Frontal cortex (tissue), 4 donors: ENCODE measurements at places on chromosomes 12 and 14.

DNA sequence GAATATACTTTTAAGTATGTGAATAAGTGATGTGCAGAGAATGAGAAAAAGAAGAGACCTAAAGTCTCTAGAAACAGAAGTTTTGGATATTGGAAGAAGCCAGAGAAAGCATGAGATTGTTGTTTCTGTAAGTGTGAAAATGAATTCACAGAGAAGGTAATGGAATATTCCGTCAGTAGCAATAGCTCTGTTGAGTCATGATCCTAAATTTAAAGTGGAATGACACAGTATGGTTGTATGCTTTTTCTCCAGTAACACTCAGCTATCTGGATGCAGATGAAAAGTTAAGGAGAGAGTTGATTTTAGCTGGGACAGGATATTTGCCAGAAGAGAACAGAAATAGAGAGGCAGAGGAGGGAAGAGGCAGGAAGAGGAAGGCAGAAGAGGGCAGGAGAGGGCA lies 1166.3 kb downstream of the GALC start:
- DNase-seq, result no peak

DNA sequence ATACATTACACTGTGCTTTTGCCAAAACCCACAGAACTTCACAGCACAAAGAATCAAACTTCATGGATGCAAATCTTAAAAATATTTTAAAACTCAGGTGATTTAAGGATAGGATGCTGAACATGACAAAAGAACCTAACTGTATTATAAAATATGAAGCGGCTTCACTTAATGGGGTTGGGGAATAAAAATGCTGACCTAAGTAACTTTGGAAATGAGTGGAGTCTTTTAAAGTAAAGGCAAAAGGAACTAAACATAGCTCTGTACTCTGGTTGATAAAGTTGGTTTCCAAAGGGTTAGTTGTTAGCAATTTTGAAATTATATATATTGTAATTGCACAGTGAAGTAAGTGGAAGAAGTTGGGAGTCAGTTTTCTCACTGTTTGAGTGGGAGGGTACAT lies 111.5 kb upstream of the SYT1 start:
- no peak for DNase-seq

- peak; percentile 76 for DNase-seq
Observed at GRCh38 chr14:75578102-75578785, at the start of gene FLVCR2. Gene FLVCR2, plus strand, starts transcription at chr14:75578620. Its CDS starts 353 bp downstream, at chr14:75578973.

GRCh38 chr12:6703631-6704030 lies 3.0 kb upstream of the PIANP start:
- DNase-seq, result no peak

GRCh38 chr12:71594214-71594948 lies 69.3 kb downstream of the ZFC3H1 start:
- no peak for DNase-seq

DNA sequence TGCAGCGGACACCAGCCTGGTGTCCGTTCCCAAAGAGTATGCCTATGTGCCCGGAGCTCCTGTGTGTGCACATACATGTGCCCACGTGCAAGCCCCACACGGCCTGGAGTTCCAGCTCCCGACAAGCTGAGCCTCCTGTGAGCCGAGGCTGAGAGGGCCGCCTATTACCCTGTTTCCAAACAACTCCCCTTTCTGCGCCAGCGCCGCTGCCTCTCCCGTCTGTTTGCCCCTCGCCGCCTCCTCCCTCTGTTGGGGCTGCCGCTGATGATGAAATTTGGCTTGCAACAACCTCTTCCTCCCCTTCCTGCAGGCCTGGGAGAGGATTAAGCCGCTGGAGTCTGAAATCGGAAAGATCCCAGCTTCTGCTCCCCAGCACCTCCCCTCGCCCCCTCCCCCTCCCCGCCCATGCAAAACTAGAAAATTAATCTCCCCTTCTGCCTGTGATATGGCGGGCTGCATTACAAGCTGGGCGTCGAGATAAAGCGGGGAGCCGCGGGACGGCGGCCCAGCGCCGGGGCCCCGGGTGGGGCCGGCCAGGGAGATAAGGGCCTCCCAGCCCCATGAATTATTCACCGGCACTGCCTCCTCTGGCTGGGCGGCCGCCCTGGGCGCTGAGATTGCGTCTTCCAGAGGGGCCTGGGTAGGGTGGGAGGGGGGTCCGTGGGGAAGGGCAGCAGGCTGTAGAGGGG lies 6.8 kb upstream of the ASIC1 start:
- DNase-seq, result no peak

DNA sequence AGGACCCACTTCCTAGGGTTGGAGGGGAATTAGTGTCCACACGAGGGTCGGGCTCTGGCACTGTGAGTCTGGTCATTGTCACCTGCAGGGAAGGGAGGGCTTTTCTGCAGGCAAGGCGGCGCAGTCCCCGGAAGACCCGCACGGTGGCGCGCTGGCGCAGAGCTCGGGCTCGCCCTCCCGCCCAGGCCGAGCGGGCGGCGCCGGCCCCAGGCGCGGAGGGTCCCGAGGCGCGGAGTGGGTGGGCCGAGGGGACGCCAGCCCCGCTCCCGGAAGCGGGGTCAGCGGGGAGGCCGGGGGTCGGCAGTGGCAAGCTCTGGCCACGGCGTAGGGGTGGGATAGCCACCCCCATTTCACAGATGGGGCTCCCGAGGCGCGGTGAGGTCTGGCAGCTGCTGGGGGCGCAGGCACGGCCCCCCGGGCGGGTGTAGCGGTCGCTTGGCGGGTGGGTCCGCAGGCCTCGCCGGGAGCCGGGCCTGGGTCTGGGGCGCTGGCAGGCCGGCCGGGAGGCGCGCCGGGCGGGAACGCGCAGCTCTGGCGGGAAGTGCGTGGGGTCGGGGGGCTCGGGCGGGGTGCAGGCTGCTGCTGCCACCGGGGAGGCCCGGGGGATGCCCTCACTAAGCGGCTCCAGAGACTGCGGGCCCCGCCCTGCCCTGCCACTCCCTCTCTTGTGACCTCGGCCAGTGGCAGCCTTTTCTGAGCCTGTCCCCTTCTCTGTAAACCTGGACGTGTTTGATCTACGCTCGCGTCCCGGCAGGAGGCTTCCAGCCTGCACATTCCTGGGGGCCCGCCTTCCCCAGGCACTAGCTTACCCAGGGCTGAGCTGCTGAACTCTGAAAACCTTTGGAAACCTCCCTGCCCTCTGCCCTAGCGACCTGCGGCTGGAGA lies 46.1 kb downstream of the CYP46A1 start:
- DNase-seq, result peak; percentile 88

- no peak for DNase-seq
Observed at GRCh38 chr12:13405961-13406703, 209.6 kb downstream of the EMP1 start.
